ENCODE measurements at places on chromosomes 12 and 14.

GRCh38 chr12:124333724-124334123 is 38.8 kb downstream of the RFLNA start:
- DNase-seq: no peak

DNA sequence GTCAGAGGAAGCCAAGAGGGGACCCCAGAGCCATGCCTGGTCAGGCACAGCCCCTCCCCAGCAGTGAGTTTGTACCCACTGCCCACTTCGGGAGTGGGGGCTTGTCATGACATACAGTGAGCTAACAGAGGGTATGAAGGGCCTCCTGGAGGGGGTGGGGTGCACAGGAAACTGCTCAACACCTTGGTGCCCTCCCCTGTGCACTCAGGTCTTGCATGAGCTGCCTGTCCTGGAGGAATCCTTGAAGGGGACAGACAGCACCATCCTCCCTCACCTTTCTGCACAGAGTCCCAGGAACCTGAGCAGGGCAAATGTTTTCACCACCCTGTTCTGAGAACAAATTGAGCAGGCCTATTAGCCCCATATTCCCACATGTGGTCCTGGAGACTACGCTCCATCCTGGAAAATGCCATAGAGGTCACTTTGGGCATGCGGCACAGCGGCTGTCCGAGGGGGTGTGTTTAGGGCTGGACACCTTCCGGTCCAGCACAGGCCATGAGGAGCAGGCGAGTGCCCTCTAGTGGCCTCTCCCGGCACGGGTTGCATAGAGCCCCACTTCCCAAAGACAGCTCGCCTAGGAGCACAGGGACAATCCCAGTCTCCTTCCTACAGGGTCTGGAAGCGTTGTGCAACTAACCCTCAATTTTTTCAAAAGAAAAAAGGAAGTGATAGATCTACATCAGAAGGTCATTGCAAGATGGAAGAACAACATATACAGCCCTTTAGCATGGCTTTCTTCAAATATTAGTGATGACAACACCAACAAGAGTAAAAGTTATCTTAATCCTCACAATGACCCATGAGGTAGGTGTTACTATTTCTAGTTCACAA is 31.9 kb upstream of the ZFP36L1 start:
- no peak for DNase-seq

GRCh38 chr14:104638190-104638589 is 33.6 kb upstream of the TMEM179 start:
- no peak for DNase-seq

- DNase-seq: no peak
Measured at GRCh38 chr14:19771895-19772430, 1.3 kb upstream of the OR4M1 start.

GRCh38 chr12:34347367-34347766 is 325.1 kb downstream of the ALG10 start:
- no peak for DNase-seq

- no peak for DNase-seq
Measured at GRCh38 chr12:39402922-39403321, 40.0 kb downstream of the KIF21A start.

GRCh38 chr12:115500872-115501271 is 776.6 kb downstream of the MED13L start:
- no peak for DNase-seq

DNA sequence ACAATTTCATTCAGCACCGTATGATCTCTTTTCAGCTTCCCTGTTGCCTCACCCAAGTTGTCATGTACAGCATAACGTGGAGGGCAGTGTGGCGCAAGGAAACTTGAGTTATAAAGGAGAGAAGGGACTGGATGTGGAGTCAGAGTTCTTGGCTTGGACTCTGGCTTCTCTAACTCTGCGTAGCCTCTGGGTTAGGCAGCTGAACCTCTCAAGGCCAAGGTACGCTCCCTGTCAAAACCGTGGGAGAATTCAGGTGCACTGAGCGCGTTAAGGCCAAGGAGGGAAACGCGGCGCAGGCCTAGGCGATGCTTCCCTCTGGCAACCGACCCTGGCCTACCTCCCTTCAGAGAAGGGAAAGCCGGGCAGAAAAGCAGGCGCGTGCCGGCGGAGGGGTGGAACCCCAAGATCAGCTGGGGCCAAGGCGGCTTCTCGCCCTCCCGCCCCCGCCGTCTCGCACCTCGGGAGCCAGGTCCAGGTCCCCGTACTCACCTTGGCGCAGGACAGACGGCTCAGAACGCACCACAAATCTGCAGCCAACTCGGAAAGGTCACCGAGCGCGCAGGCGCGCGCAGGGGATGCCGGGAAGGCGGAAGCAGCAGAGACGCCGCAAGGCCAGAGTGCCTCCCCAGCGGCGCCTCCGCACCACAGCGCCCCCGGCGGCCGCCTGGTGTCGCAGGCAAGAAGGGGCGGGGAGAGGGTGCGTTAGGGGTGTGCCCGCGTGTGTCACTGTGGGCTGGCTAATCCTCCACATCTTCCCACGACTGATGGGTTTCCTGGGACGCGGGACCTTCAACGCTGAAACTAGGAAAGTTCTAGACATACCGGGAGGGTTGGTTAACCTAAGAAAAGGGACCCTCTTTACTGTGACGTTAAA is 7.0 kb upstream of the TDRD9 start:
- DNase-seq: peak; percentile 51

GRCh38 chr12:48852734-48853688 is 1.0 kb upstream of the DDX23 start:
- DNase-seq: peak; percentile 57

DNA sequence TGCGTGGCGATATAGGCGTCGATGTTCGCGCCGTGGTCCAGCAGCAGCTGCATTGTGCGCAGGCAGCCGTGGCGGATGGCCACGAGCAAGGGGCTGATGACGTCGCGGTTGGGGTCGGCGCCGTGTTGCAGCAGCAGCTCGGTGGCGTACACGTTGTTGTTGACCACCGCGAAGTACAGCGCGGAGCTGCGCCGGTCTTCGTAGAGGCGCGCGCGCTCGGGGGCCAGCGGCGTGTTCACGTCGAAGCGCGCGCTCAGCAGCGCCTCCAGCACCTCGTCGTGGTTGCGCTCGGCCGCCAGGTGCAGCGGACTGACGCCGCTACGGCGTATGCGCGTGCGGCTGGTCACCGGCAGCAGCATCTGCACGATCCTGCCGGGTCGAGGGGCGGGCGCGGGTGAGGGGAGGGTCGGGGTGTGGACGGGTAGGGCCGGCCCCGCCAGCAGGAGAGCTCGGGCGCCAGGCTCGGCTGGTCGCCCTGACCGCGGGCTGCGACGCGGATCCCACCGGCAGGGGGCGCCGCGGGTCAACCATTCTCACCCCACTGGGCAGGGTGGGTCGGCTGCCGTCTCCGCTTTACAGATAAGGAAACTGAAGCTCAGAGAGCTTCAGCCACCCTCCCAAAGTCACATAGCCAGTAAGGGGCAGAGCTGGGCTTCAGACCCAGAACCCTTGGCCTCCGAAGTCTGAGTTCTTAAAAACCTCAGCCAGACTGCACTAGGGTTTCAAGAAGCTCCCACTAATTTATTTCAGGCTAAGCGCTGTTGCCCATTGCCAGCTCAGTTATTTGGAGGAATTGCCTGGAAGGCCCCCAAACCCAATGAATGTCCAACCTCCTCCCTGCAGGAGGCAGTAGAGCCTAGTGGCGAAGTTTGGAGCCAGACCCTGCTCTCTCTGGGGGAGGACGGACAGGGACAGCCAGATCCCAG is 12.4 kb downstream of the FAM181A start:
- DNase-seq: no peak

GRCh38 chr12:20711846-20712245 is 16.7 kb downstream of the SLCO1C1 start:
- no peak for DNase-seq

DNA sequence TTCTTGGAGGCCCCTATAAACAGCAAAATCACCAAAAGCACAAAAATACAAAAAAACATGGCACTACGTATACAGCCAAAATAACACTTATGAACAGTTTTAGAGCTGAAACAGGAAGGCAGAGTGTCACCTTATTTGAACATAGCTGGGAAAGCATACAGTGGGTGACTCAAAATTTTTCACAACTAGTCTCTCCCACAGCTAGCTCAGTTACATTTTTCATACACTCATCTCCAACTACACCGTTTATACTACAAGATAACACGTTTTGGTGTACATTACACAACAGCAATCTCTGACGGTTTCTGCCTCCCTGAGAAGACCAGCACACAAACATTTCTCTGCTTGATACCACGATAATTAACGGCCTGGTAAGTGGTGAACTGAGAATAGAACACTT is 2.9 kb downstream of the RAD52 start:
- DNase-seq: no peak

GRCh38 chr12:119894916-119895315 is 17.8 kb upstream of the CIT start:
- DNase-seq: no peak

- no peak for DNase-seq
Measured at GRCh38 chr12:88400302-88400701, 180.0 kb downstream of the KITLG start.

- DNase-seq: peak; percentile 38
Measured at GRCh38 chr14:80637756-80638619, 303.6 kb downstream of the CEP128 start.

DNA sequence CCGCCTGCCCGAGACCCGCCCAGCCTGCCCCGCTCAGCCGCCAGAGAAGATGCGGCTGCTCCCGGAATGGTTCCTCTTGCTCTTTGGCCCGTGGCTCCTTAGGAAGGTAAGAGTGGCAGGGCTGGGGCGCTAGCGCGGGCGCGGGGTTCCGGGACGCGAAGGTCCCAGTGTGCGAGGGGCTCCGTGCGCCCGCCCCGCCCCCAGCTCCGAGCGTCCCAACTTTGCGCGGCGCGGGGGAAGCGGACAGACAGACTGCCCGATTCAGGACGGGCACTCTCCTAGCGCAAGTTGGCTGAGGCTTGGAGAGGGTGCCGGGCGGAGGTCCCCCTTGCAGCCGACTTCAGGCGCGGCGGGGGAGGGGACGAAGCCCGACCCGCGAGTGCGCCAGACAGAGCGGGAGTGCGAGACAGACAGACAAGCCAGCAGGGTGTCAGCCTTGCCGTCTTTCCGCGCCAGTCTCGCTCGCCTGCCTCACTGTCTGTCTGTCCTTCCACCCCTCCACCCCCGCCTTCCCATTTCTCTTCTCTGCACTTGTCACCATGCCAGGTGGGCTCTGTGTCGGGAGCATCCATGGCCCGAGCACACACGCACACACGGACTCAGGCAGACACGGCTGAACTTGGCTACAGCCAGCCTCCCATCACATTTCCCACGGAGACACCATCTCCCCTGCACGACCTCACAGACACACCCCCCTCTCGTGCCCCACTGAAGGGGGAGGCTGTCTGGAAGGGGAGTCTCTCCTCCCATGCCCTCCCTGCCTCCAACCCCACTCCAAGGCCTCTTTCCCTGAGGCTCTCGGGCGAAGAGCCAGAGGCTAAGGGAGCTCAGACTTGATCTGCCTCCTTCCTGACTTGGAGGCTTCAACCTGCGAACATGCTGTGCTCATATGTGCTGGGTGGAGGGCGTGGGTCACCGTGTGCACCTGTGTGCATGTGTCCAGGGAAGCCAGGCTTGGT is 606 bp downstream of the NXPH4 start:
- DNase-seq: no peak

- DNase-seq: no peak
Measured at GRCh38 chr14:100203962-100204834, 34.7 kb upstream of the YY1 start.

GRCh38 chr12:14431975-14432374 is 66.5 kb downstream of the ATF7IP start:
- no peak for DNase-seq

DNA sequence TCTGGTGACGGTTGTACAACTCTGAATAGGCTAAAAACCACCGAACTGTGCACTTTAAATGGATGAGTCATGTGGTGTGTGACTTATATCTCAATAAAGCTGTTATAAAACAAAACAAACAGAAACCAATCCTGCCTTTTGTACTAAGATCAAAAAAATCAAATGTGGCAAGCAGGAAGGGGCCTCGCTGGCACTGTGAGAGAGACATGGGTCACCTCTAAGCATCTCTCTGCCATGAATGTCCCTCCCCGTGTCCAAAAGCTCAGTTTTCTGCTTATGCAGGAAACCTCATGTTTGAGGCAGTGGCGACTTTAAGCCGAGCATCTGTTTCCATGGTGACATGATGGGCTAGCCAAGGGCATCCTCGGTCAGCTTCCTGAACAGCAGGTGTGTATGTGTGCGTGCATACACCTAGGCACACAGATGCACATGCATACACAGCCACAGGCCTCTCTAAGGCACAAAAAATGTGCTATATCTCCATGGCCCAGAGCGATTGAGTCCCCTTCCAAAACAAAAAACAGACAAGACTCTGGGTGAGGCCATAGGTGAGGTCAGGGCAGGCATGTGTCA is 44.4 kb downstream of the ARL6IP4 start:
- no peak for DNase-seq

DNA sequence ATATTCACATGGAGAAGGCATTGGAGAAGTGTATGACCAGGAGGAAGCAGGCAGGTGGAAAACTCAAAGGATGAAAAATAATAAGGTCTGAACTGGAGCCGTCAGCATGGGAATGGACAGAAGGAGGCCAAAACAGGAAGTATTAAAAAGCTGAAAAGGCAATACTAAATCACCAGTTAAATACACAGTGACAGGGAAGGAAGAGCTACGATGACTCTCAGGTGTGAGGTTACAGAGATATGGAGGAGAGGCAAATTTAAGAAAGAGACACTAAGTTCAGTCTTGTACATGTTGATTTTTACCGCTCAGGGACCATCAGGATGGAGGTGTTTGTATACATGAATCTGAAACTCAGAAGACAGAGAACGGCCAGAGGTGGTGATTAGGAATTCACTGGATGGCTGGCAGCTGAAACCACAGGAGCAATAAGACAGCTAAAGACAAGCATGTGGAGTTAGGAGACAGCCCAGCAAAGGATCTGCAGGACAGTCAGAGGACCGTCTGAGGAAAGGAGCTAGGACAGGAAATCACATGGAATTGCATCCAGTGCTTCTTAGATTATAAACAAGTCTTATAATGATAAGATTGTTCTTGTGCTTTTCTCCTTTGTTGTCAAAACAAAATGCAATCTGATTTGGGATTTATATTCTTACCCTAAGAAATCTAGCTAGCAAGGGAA is 33.9 kb upstream of the CDKN3 start:
- no peak for DNase-seq

- DNase-seq: no peak
Measured at GRCh38 chr12:38775457-38775856, 129.9 kb downstream of the CPNE8 start.

DNA sequence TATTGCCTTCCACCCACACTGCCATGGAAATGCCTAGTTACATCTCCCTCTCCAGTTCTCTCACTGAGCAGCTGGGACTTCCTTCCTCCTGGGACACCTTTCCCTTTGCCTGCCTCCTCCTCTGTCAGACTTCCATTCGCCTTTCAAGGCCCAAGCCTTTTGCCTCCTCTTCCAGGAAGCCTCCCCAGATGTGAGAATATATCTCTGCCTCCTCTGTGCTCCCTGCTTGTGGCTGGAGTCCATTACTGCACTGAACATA is 3.1 kb downstream of the IFI27L2 start:
- no peak for DNase-seq

GRCh38 chr12:48980389-48980952 is 2.3 kb downstream of the WNT1 start:
- DNase-seq: no peak

DNA sequence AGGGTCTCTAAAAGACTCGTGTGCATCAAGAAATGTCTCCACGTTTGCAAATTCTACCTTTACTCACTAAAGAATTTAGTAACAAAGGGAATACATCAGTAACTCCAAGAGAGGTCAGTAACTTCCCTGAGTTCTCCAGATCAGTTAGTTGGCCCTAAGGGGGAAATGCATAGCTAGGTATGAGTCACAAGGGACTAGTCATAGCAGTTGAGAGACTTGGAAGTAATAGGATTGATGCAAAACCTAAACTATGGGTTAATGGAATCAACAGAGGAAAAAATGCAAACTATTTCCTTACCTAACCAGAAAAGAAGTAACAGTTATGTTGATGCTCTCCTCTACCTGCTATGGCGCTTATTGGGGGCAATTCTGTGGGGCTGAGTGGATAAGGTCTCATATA is 148.8 kb upstream of the GARIN6 start:
- DNase-seq: peak; percentile 20

All from BJ (cell line).